Mesothelial cell of epicardium (in vitro differentiated cells): ENCODE measurements at places on chromosomes 3 and 15.

GRCh38 chr3:40350529-40350928 is 36.5 kb upstream of the ENTPD3 start:
- no peak for DNase-seq

DNA sequence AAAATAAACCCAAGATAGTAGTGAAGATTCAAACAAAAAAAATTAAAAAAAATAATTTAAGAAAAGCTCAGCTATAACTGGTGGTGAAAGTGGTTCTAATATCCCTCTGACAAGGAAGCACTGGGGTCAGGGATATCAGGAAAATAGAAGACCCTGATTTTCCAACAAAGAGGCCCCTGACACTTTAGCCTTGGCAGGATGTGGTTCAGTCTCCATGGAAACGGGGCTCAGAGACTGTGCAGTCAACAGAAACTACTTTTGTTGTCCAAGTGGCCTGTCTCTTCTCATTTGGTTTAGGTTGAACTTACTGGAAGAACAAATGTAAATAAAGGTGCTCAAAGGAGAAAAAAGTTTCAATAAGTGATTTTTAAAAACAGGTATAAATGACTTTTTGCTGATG is 27.2 kb downstream of the INTS14 start:
- no peak for DNase-seq

GRCh38 chr15:44501768-44502366 is 35.1 kb upstream of the EIF3J start:
- no peak for DNase-seq

- DNase-seq = no peak
Measured at GRCh38 chr15:77546050-77546501, 86.6 kb downstream of the LINGO1 start.

DNA sequence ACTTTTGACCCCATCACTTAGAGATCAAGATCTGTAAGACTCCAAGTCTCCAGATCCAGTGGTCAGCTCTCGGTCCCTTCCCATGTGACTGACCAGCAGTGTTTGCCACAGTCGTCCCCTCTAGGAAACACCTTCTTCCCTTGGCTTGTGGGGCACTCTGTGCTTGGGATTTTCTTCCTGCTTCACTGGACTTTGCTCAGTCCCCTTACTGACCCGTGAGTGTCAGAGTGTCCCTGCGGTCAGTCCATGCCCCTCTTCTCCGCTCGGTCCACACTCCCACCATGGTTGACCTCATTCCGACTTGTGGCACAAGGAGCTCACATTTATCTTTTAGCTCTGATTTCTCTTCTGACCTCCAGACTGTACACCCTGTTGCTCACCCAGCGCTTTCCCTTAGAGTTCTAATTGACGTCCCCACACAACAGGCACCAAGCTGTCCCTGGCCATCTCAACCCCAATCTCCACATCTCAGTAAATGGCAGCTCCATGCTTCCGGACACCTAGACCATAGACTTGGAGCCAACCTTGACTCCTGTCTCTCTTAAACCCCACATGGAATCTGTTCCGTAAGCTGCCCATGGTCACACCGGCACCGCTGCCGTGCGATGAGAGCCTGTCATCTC is 67.9 kb downstream of the APBA2 start:
- DNase-seq = peak; percentile 19

GRCh38 chr3:36597422-36597821 is 166.9 kb downstream of the DCLK3 start:
- no peak for DNase-seq

DNA sequence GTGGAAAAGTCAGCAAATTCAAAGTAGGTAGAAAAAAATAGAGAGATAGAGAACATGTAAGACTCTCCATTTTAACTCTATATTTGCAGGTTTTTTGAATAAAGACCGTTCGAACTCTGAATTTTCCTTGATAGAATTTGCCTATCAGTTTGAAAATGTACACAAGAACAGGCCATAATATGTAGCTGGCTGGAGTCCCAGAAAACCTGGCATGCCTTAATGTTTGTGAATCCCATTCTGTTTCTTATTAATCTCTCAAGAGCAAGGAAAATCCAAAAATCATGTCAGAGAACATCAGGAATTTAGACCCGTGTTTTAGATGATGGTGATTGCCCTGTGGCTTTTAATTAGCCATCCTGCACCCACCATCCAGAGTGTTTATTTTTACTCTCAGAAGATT is 7.2 kb upstream of the CFAP161 start:
- DNase-seq = no peak

GRCh38 chr3:72396899-72397298 is 451.3 kb downstream of the SHQ1 start:
- no peak for DNase-seq

DNA sequence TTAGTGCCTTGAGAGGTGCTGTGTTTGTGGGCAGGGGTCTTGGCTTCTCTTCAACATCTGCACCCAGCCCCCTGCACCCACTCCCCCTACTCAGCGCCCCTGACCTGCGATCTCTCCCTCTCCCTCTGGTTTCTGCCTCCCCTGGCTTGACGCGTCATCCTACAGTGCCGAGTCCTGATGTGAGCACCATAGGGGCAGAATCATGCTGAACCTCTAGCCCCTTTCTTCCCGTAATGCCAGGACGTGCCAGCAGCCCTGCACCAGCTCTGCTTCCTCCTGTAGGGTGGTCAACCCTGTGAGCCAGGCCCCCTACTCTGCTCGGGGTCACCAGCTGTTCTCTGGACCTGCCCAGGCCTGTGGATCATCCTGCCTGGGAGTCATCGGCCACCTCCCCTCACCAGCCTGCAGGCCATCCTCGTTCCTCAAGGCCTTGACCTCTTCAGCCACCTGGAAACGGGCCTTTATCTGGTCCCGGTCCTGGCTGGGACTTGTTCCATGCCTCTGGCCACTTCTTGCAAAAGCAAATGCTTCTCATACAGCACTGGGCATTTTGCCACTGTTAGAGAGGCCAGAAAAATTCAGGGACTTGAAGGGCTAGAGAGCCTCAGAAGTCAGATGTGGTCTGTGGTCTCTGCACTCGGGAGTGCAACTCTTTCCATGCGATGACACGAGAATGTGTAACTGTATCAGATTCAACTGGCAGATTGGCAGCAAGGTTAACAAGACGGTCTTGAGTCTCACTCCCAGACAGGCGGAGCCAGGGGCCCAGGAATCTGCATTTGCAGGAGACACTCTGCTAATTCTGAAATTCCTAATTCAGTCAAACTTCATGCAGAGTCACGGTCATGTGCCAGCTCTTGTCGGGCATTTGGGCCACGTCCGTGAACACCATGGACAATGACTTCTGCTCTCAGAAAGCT is 16.7 kb upstream of the KLF15 start:
- no peak for DNase-seq

GRCh38 chr3:50563867-50564266 is 3.7 kb downstream of the C3orf18 start:
- no peak for DNase-seq
